ENCODE measurements at places on chromosomes 2 and 18. TPM values are rescaled to one million over a fixed set of nuclear protein-coding genes. Genes with fewer than 3 reads are reported as not detected.

GRCh38 chr18:55404832-55405465 lies 183.0 kb downstream of the TCF4 start:
- DNase-seq: no peak

DNA sequence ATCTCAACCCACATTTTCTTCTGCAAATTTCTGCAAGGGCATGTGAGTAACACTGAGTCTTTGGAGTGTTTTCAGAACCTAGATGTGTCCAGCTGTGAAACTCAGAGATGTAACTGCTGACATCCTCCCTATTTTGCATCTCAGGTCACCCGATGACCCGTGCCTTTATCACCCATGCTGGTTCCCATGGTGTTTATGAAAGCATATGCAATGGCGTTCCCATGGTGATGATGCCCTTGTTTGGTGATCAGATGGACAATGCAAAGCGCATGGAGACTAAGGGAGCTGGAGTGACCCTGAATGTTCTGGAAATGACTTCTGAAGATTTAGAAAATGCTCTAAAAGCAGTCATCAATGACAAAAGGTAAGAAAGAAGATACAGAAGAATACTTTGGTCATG lies 8.0 kb downstream of the UGT1A1 start:
- DNase-seq: no peak

- DNase-seq: peak; percentile 75
Observed at GRCh38 chr2:115161081-115161770, 718.8 kb downstream of the DPP10 start.

The RSAD2 gene
- total RNA-seq: under 0.01 TPM

The SLC4A3 gene
- total RNA-seq: 2.6 TPM

DNA sequence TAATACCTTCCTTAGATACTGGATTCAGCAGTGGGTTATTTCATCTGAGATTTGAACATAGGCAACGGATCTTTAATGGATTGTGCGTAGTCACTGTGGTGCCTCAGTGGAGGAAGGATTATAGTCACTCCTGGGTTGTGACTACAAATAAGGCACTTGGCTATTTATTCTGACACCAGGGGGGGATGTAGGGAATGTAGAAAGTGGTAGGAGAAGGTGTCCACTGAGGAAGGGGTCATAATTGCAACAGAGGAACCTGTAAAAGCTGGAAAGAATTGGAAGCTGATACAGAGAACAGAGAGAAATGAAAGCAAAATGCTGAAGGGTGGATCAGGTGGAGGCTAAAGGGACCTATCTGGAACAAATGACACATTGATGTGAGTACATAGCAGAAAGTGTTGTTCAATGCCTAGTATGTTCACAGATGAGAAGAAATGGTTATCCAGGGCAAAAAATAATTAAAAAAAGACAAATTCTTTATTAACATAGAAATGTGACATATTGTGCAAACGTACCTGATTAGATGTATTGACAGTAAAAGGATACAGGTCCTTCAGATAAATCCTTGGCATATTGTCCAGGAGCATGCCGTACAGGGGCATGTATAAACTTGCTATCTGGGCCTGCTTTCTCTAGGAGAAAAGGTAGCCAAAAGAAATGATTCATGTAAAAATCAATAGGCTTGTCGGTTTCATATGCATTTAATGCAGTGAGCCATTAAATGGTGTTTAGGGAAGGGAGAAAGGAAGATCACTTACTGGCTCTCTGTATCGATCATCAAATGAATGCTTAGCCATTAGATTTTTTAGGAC lies 91.2 kb upstream of the CCDC195 start:
- DNase-seq: no peak

- no peak for DNase-seq
Observed at GRCh38 chr18:8056723-8057122, 489.6 kb downstream of the PTPRM start.

DNA sequence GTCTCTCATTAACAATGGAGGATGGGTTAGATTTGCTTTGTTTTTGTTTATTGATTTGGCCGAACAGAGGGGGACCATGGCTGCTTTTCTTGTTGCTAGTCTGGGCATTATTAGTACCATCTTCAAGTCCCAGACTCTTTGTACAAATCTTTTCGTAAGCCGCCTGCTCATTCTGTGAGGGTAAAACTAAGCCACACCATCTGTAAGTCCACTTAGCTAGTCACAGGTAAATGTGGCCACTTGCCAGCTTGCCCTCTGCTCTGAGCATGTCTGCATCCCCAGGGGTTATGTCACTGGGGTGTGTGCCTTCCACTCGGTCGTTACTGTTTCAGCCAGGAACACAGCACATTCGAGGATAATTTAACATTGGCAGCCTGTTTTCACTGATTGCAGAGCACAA lies 85.6 kb downstream of the SMIM21 start:
- peak; percentile 14 for DNase-seq

The HK2 gene
- total RNA-seq: 9.2 TPM

GRCh38 chr2:96150791-96151594 lies 5.8 kb upstream of the DUSP2 start:
- no peak for DNase-seq

GRCh38 chr2:191862156-191862775 lies 15.4 kb upstream of the CAVIN2 start:
- no peak for DNase-seq

GRCh38 chr2:46175419-46175818 lies 121.8 kb upstream of the EPAS1 start:
- no peak for DNase-seq

DNA sequence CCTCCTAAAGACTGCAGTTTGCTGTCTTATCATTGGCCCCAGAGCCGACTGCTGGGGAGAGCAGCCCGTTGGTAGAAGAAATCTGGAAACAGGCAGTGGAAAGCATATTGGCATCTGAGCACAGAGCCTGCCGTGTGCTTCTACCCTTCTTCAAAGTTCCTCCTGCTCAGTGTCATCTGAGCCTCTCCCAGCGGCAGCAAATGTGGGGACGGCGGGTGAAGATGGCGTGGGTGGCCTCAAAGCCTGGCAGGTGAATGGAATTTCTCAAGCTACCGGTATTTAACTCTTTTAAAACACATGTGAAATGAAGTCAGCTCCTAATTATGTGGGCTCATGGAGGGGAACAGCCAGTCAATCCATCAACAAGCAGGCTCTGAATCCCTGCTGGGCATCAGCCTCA lies 181.6 kb upstream of the PXDN start:
- DNase-seq: no peak

DNA sequence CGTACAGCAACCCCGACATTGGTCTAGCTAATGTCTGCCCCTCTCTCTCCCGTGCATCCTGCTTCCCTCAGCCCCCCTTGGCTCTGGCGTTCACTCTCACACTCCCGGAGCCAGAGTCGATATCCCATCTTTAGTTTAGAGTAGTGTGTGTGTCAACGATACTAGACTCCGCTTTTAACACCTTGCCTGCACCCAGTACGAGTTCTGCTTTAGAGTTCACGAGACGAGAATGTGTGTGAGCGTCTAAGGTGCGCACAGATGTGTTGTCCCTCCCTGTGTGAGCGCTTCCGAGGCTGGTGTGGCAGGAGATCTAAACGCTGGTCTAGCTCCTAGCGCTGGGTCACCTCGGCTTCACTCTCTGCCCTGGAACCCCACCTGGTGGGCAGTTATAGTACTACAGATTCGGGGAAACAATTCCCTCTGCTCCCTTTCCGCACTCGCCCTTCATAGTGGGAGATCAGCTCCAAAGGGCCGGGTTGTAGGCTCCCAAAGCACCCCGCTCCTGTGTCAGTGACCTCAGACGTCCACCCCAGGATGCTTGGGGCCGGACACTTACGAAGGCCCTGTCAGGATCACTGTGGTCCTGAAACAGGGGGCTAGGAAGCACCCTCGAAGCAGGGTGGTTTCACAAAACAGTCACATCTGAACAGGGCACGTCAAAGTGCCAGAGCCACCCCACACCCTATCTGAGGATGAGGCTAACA lies 2.6 kb upstream of the CYP26B1 start:
- peak; percentile 79 for DNase-seq

DNA sequence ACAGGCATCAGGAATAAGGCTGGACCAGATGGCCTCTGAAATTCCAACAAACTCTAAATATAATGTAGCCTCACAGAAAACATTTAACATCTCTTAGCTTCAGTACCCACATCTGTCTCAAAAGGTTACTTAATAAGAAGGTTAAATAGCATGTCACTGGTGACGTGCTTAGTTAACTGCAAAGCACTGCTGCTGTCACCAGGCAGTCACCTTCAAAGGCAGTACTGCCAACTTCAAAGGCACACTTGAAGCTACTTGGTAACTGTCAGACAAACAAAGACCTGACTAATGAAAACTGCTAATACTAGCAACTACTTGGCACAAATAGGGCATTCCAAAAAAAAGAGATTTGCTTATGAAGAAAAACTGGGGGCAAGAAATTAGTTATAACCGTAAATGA lies 36.2 kb downstream of the EPG5 start:
- DNase-seq: no peak

The TXNL4A gene
- 13.5 TPM for total RNA-seq

DNA sequence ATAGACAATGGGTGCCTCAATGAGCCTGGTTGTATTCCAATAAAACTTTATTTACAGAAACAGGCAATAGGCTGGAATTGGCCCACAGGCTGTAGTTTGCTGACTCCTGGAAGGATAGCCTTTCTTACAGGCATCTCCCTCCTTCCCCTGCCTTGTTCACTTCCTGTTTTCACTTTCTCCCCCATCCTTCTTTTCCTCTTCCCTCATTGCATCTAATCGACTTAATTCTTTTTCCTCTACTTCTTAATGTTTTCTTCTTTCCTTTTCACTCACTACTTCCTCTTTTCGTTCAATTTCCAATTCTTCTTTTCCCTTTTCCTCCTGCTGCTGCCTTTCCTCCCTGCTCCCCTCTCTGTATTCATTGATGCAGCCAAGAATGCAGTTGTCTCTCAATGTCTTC lies 70.0 kb downstream of the ABCA12 start:
- no peak for DNase-seq

DNA sequence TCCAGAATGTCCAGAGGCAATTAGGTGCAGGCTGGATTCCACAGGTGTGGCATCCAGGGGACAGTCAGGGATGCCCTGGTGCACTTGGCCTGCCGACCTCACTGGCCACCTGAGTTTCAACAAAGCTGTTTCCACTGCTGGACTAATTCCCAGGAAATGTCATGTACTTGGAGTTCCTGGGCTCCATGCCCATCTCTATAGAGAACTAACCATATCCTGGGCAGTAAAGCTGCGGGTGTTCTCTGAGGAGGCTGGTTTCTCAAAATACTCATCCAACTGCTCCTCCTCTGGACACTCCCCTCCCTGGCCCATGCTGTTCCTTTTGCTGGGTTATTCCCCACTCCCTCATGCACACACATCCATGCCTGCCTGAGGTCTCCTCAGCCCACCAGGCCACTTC lies 161.9 kb upstream of the SKOR2 start:
- peak; percentile 69 for DNase-seq

DNA sequence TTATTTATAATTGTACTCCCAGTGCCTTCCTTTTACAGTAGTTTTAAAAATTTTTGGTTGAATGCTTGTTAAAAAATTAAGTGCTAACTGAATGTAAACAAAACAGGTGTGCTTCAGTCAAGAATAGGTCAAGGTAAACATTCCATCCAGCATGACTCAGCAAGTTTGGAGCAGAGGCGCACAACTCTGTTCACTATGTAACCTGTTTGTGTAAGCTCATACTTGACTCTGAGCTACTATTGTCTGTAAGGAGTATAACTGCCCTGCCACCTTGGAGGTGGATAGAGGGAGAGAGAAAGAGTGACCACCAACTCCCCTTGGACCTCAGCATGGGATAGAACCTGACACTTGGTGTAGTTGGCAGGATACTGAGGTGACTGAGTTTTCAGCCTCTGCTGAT lies 207.4 kb upstream of the SYT4 start:
- no peak for DNase-seq

DNA sequence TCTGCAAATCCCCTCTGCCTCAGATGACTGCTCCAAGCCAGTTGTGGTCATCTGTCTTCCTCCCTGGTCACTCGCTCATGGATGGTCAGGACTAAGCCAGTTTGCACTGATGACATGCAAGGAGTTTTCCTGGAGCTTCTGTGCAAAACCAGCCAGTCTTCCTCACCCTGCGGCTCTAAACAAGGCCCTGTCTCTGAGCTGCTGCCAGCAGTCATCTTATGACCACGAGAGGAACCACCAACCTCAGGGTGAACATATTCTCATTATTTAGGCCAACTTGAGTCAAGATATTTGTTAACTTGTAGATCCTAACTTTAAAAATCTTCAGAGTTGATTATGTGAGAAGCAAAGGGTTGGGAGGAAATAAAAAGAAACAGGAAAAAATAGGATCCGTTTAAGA lies 119.9 kb upstream of the CAB39 start:
- DNase-seq: no peak

Data from body of pancreas (tissue), 4 donors.